Activated CD8-positive, alpha-beta memory T cell treated with anti-CD3 and anti-CD28 coated beads, Interleukin-2, amount 50 U/mL, for 4 hours (primary cell): ENCODE measurements at places on chromosomes 11 and 22.

DNA sequence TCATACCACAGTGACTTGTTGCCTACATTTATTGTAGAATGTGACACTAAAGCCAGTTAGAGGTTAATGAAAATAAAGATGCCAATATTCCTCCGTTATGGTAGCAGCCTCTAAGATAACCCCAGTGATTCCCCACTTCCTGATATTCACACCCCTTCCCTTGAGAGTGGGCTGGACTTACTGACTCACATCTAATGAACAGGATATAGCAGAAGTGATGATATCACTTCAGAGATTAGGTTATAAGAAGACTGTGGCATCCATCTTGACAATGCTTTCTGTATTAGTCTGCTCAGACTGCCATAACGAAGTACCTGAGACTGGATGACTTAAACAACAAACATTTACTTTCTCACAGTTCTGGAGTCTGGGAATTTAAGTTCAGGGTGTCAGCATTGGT, 149.6 kb upstream of the MTNR1B start:
- DNase-seq, result no peak

GRCh38 chr11:120964857-120965256, 59.0 kb upstream of the TBCEL start:
- DNase-seq, result no peak

DNA sequence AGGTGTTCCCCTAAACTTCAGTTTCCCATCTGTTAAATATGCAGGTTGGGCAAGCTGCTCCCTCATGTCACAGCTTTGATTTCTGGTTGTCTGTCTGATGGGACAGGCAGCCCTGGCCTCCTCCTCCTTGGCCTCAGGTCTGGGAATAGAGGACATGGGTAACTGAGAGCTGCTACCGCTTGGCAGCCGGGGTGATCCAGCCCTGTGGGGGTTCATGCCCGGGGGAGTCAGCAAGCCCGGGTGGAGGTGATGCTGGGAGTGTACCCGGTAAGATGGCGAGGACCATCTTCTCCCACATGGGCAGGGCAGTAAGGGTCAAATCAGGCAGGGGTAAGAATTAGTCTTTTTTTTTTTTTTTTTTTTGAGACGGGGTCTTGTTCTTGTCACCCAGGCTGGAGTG, 845.0 kb downstream of the TBC1D22A start:
- DNase-seq, result no peak

DNA sequence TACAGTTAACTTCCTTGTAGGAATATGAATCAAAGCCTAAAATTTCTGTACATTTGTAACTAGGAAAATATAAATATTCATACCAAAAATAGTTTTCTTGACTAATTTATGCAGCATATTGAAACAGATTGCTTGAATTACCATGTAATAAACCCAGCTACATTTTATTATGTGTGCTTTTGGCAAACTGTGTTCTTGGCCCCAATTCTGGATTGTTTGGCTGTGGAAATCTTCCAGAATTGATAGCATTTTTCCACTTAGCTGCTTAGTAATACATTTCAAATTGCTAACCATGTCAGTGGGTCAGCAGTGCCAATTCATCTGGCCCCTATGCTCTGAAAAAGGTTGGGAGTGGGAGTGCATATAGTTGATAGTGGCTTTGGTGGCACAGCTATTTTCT, 32.3 kb downstream of the PDHX start:
- no peak for DNase-seq

GRCh38 chr11:16749666-16750065, 11.2 kb downstream of the C11orf58 start:
- no peak for DNase-seq

- DNase-seq, result no peak
Observed at GRCh38 chr11:33855500-33855899, 36.4 kb downstream of the LMO2 start.

- no peak for DNase-seq
Observed at GRCh38 chr22:44455963-44456358, 42.1 kb downstream of the RTL6 start.

DNA sequence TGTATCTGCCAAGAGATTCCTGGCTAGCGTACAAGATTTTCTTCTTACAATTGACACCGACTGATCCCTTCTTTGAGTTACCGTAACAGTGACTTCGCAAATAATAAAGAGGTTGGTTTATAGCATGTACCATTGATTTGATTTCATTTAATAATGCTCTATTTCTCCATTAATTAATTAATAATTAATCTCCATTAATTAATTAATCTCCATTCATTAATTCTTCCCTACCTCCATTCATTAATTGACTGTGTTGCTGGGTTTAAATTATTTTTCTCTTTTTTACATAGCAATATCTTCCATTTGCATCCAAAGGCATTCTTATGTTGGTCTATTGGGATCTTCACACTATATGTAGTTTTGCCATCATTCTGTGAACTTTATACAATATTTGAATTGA, 21.0 kb downstream of the OR5AS1 start:
- no peak for DNase-seq

- DNase-seq, result no peak
Observed at GRCh38 chr22:17925431-17925841, 98.9 kb downstream of the MICAL3 start.
